ENCODE measurements at places on chromosomes 4 and X.

DNA sequence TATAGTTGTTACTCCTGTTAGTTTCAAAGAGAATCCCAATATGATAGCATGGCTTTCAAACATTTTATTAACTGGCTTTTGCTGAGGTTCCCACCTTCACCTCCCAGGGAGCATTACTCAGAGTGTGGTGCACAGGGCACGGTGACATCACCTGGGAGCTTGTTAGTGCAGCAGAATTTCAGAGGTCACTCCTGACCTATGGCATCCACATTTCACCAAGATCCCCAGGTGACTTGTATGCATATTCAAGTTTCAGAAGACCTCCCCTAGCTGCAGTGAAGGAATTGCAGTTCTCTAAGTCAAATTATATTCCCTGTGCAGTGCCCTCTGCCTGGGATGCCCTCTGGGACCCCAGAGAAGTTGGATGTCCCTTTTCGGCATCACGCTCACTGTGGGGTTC lies 29.7 kb upstream of the LNX1 start:
- DNase-seq: no peak

DNA sequence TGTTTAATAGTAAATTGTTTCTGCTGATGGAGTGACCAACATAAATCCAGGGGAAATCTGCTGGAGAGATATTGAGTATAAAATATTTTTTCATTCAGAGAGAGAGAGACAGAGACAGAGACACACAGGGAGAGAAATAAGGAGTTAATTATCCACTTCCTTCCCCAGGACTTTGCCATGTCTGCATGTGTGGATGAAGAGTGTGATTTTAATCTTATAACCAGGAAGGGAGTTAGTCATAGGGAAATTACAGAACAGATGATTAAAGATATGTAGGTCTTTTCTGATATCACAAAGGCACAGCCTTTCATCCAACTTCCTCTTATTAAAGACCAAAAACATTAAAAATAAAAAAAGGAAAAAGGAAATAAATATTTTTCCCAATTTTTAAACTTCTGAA lies 526.3 kb downstream of the SPRY1 start:
- no peak for DNase-seq

DNA sequence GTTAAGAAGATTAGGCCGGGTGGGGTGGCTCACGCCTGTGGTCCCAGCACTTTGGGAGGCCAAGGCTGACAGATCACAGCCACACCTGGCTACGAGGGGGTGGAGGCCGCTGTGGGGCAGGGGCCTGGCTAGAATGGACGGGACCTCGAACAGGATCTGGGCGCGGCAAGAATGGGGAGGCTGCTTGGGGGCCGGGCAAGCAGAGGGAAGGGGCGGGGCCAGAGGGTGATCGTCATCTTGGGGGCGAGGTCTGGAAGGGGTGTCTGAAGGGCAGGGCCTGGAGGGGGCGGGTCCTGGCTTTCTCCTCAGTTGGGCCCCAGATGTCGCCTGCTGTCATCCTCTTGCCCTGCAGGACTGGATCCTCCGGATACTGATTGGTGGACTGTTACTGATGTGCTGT lies 57.3 kb upstream of the ENPEP start:
- no peak for DNase-seq

- no peak for DNase-seq
Observed at GRCh38 chr4:2806390-2807355, 13.8 kb downstream of the SH3BP2 start.
